DMS 273 treated with DMSO at 0.1 percent for 48 hours (cell line): ENCODE measurements at places on chromosomes 5 and 9.

- no peak for DNase-seq
These were observed 9.9 kb upstream of the PALM2AKAP2 start for GRCh38 chr9:109770101-109770500.

- DNase-seq, result no peak
These were observed 150.6 kb upstream of the EDIL3 start for GRCh38 chr5:84535281-84535680.

DNA sequence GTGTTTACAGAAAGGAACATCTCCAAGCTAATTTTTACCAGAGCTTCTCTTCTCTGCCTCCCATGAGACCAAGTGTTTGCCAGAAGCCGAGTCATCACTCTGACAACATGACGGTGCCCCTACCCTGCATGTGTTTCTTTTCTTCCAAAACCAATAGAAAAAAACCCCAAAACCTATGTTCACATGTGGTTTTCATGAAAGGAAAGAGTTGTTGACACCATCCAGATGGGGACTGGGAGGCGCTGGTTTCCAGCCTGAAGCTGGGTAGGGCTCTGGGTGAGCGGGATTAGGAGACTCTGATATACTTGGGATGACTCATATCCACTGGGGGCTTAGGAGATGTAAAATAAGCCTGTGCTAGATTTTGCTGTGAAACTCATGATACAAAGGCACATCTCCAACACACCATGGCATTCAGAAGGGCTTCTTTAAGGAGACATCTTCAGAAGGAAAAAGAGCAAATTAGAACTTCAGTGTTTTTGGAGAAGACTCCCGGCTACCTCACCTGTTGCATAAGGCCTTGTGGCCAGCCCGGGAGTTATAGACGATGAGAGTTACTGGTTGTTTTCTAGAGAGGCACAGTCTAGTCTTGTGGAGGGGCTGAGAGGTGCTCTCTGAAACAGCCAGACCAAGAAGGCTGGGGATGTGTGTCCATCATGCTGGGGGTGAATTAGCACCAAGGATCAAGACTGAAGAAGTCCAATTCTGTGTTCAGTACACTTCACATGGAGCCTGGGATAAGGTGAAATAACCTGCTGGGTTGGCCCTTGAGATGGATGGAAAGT lies 108.9 kb upstream of the LHFPL2 start:
- no peak for DNase-seq

DNA sequence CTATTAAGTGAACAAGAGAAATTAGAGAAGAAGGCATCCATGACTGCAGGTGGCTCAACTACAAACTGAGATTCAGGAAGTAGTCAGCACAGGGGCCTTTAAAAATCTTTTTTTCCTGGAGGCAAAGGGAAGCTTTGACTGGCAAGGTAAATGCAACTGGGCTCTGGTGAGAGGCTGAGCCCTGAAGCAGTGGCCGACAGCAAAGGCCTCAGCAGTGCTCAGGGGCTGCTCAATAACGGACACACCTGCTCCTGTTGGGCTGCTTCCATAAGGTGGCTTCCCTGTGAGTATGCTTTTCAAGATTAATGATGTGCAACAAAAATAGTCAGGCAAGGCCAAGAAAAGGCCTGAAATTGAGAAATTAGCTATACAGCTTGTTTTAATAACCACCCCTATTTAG lies 134.2 kb upstream of the RGMB start:
- no peak for DNase-seq

GRCh38 chr5:3309538-3309937 lies 286.1 kb upstream of the IRX1 start:
- DNase-seq, result no peak

DNA sequence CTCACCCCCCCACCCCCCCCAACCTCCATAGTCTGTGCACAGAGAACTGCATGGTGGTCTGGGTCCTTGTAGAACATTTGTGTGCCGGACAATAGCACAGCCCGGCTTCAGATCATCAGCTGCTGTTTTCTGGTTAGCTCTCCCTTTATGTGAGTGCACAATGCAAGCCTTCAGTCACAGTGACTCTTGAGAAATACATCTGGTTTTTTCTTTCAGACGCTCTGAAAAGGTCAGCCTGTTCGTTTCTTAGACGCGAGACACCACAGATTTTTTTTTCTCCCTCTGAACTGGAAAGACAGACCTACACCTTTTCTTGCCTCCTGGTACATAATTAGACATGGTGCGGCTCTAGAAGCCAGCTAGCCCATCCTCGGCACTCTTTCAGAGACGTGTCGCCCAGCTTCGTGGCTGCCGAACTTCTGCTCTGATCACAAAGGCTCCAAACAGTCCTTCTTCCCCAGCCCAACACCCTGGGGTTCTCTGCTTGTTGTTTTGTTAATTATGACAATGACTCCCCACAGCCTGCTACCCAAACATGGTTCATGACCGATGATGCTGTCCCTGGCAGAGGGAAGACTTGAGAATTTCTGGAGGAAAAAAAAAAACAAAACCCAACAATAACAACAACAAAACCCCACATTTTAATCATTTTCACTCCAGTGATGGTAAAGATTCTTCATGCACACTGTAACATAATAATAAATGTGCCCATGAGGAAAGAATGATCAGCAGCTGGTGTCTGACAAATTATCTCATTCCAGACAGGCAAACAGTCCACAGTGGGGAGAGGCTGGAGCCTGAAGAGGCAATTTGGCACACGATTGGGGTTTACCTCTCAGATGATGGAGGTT lies 241.4 kb upstream of the ZNF462 start:
- no peak for DNase-seq

- no peak for DNase-seq
These were observed 64.2 kb upstream of the GNE start for GRCh38 chr9:36322462-36322861.

GRCh38 chr5:128395073-128395472 lies 143.0 kb downstream of the FBN2 start:
- no peak for DNase-seq

DNA sequence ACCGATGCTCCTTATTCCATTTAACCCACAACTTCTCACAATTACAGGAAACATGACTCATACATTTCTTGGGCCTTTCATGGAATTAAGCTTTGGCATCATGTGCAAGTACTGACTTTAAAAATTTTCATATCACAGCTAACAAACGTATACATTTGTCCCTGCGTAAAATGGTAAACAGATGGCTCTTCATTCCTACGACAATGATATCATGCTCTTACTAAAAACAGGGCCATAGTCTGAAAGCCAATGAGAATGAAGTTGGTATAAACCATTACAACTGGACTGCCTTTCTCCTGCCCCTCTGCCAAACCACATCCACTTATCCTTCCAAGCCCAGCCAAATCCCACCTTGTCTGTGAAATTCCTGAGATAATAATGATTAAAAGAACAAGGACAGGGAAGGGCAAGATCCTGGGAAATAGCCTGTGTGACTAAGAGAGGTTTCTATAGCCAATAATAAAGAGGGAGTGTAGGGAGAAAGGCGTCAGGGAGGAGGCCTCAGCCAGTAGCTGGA lies 44.9 kb upstream of the ZNF366 start:
- no peak for DNase-seq

- no peak for DNase-seq
These were observed 2.1 kb upstream of the GPRIN1 start for GRCh38 chr5:176612008-176612407.

DNA sequence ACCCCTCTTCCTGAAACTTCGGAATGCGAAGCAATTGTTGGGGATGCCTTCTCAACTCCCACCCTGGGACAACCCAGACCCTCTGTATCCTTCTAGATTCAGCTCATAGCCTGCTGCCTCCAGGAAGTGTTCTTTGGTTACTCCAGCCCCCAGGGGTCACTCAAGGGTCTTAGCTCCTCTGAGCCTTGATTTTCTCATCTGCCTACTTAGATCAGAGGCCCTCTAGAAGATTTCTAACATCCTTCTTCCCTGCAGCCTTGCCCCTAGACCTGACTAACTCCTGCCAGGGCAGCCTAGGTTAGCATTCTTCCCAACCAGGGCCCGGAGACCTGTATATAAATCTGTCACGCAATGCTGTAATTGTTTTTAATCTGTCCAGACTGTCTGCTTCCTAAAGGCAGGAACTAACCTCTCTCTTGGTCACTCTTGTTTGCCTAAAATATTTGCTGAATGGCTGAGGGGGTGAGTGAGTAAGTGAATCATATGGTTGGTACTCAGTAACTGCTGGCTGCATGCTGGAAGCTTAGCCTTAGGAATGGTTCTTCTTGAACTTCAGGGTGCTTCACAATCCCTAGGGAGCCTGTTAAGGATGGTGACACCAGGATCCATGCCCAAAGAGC lies 8.2 kb downstream of the GALNT10 start:
- no peak for DNase-seq

DNA sequence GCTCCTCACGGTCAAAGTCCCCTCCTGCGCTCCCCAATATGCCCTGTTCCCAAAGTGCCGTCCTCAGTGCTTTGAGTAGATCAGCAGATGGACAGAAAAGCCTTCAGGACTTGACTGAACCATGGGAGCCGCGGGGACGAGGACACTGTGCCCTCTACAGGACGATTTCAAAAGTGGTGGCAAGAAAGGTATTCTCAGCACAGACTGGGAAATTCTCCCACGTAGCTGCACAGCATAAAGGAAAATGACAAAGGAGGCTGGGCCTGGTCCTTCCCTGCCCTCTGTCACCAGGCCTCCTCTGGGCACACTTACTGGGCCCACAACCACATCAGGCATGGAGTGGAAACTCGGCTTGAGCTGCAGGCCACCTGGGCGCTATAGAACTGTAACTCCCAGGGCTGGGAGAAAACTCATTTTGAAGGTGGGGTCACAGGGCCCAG lies 16.7 kb upstream of the MTMR12 start:
- DNase-seq, result peak; percentile 55

GRCh38 chr9:131813116-131813515 lies 73.2 kb upstream of the RAPGEF1 start:
- no peak for DNase-seq

GRCh38 chr9:91419222-91420191 lies 4.1 kb downstream of the NFIL3 start:
- no peak for DNase-seq

DNA sequence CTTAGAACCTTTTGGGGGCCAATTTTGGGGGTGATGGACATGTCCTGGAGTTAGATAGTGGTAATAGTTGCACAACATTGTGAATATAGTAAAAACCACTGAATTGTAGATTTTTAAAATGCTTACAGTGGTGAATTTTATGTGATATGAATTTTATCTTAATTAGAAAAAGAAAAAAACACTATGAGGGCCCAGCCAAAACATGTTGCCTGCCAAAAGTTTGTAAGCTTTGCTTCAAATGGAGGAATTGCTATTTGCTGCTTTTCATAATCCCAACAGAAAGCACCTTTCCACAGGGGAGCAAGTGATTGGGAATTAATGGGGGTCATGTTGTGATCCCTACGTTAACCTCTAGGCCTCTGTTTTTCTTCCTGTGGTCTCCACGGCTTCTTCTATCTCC lies 19.1 kb downstream of the TNFAIP8 start:
- DNase-seq, result no peak

- no peak for DNase-seq
These were observed 14.1 kb downstream of the TNFSF15 start for GRCh38 chr9:114791736-114792135.

DNA sequence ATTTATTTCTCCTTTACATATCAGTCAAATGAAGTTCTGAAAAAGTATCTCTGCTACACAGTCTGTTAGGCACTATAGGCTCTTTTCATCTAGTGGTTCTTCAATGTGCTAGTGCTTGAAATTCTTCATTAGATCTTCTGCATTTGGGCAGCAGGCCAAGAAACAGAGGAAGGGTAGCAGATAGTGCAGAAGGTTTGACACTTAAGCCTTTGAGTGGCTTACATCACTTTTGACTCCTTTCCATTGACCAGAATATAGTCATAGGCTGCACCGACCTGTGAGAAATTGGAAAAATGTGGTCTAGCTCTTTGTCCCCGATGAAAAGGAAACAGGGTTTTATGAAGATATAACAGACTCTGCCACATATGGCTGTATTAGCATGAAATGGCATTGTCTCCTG lies 459.5 kb upstream of the PTGER4 start:
- no peak for DNase-seq

DNA sequence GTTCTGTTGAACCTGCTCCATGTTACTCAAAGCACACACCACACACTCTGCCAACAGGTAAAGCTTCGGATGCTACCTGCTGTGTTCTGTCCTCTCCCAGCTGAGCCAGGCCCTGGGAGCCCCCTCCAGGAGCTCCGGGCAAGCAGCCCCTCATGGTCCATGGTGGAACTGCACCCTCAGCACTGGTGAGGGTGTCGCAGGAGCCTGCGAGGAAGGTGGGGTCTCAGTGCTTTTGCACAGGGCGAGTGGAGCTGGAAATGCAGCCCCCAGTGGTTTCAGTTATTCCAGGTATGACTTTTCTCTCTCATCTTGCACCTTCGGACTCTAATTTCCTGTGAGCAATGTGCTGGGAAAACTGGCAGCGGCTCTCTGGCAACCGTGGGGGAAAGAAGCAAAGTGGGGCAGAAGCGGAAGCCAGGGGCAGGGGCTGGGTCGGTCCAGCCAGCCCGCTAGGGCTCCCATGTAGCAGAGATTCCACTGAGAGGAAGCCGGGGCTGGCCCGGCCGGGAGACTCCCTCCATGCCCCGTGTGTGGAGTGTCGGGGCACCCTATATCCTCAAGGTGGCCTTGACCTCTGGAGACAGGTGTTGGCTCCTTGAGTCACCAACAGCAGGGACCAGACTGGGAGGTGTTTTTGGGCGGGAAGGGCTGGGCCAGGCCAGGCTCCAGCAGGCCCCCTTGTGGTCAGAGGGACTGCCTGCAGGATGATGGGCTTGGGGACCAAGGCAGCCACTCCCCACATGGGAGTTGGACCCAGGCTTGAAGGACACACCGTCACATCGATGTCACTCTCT lies 75.6 kb upstream of the PRSS3 start:
- DNase-seq, result peak; percentile 3

DNA sequence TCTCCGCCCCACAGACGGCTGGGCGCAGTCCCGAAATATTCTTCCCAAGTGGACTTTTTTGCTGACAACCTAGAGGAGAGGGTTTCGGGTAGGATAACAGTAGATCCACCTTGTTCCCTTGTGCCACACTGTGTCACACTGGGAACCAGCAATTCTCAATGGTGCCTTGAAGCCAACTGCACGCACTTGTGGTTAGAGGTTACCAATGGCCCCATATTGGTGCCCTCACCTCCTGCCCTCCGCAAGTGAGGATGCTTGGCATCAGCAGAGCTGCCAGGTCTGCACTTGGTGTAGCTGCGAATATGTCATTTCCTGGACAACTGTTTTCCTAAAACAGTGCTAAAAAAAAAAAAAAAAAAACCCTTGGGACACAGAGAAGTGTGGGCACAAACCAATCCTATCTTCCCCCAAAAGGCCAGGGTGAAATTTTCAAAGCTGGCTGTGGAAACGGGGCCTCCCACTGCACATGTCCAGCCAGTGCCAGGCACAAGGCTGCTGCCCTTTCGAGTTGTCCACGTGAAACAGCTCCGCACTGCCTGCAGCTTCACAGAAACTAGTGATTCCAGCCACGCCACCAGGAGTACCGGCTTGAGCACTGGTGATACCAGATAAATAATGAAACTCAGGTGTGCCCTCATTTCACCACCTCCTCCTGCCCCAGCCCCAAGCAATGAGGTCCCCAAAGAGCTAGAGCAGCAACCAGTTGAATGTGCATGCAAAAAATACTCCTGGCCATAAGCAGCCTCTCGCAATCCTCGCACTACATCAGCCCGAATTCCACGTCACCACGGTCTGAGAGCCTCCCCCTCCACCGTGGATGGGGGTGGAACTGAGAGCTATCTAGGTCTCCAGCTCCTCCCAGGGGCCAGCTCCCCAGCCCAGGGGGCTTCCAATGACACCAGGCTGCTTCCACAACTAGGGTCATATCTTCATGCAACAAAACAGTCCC lies 51.2 kb downstream of the USP20 start:
- no peak for DNase-seq

- DNase-seq, result no peak
These were observed 42.5 kb upstream of the CFAP157 start for GRCh38 chr9:127664324-127664677.
